Activated CD4-positive, alpha-beta T cell treated with anti-CD3 and anti-CD28 coated beads, Interleukin-10, Interleukin-2, amounts not matched to agents 100 ng/mL and 50 ng/mL, durations not matched to agents 16 hours and 8 hours (primary cell): ENCODE measurements at places on chromosomes 4 and X.
A peak's percentile ranks its signal among the peaks of the same experiment; 100 is the strongest.

DNA sequence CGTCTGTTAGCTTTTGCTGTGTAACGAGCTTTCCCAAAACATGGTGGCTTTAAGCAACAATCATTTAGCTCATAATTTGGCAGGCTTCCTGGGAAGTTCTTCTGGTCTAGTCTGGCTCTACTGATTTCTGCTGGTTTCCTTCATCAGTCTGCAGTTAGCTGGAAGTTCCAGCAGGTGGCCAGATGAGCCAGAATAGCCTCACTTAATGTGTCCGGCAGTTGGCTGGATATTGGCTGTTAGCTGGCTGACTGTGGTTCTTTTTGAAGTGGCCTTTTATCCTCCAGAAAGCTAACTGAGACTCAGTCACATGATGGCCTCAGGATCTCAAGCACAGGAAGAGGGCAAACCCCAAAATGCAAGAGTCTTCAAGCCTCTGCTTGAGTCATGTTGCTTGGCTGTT is 34.9 kb downstream of the FTHL17 start:
- peak; percentile 53 for DNase-seq

GRCh38 chrX:100946299-100946927 is 17.7 kb upstream of the XKRX start:
- DNase-seq: no peak

DNA sequence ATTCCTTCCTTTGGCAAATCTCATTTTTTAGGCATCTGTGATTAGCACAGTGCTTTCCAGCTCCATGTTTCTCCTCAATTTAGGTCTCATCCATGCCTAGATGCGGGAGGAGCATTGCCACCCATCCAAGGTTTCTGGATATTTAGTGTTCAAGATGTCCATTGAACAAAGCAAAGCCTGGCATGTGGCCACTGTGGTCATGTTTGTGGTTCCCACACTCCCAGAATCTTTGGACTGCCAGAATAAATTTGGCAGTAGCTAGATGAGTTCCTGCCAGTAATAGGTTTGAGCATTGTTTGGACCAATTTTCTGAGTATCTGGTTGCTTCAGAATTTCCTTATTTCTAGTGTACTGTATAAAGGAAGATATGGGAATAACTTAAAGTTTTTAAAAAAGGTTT is 1124.1 kb downstream of the ADGRL3 start:
- no peak for DNase-seq

DNA sequence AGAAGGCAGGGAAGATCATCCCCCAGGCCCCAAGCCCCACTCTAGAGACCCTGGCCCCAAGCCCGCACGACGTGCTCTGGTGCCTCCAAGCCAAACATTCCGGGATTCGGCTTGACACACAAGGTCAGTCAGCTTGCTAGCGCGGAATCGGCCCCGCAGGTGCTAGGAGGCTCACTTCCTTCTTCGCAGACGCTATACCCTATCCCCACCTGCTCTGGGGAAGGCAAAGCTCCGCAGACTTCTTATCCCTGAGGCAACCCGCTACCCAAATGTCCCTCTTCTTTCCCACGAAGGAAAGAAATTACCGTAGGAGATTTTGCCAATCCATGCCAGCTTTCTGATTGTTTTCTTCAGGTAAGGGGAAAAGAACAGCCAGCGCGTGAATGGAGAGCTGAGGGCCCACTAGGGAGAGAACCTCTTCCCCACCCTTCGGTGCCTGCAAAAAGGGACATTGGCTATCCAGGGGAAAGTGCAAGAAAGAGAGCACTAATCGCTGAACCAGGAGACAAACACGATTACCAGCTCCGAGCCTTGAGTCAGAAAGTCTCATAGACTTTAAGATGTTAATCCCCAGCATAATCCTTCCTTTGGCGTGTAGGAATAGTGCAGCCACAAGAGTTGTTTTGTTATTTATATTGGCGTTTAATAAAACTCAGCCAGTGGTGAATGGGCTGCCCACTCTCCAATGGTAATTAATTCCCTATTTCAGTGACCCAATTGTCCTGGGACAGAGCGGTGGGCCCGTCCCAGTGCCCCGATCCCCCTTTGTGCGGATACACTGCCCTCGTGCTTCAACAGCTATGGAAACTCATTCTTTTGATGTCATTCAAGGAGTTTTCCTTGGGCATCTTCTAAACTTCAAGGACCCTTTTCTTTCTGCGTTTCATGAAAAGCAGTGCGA is 5.4 kb upstream of the NEUROG2 start:
- DNase-seq: no peak

DNA sequence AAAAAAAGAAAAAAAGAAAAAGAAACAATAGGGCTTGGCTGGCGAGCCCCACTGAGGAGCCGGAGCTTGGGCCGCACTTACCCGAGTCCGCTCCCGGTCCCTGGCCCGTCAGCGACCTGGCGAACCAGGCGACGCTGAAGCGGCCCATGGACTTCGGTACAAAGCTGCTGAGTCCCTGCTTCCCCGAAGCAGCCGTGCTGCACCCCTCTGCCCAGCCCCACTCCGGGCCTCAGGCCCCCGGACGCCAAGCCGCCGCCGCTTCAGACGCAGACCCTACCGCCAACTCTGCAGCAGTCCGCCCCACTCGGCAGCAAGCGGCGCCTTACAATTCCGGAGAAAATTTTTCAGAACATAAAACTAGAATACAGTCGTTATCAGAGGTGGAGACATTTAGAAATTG is 300.5 kb downstream of the OPHN1 start:
- no peak for DNase-seq

GRCh38 chr4:37976507-37976906 is 16.3 kb downstream of the PTTG2 start:
- DNase-seq: no peak

- peak; percentile 81 for DNase-seq
Measured at GRCh38 chr4:139453041-139453370, 915 bp upstream of the RAB33B start.
